ENCODE measurements at places on chromosomes 3 and 15.

GRCh38 chr3:14210290-14210688, 31.7 kb downstream of the LSM3 start:
- no peak for DNase-seq

DNA sequence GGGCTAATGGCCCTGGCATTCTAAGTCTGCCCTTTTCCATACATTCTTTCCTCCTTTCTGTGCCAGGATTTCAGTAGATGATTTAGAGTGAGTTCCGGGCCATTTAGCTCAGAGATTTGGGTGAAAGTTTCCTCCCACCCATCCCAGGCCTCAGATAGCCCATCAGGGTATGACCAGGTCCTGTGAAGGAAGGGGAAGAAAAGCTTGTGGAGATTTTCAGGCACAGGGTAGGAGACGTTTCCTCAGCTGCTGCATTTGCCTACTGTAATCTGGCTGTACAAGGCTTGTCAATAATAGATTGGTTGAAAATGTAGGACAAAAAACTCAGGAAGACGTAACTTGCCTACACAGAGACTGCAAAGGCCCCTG, 63.2 kb upstream of the BCL6 start:
- DNase-seq, result no peak

GRCh38 chr3:185308126-185308754, 54.4 kb upstream of the EHHADH start:
- no peak for DNase-seq

GRCh38 chr3:5750874-5751640, 563.5 kb downstream of the EDEM1 start:
- no peak for DNase-seq

DNA sequence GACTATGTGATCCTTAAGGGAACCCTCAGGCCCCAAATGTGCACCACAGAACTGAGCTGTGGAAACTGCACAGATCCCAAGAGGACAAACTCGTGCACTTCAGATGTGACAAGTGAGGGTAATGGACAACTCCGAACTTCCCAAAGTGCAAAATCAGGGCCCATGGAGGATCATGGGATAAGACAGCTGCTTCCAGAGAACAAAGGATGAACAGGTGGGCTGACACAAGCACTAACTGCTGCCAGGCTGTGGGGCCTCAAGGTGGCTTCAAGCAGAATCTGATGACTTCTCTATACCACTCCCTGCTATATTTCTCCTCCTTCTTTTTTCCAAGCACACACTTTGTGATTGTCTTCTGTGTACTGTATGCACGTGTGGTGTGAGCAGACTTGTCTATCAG, 5.4 kb downstream of the TARS3 start:
- no peak for DNase-seq

- no peak for DNase-seq
Measured at GRCh38 chr3:192092388-192093005, 631.5 kb downstream of the PYDC2 start.

- no peak for DNase-seq
Measured at GRCh38 chr3:23720885-23721284, 84.9 kb upstream of the UBE2E1 start.

DNA sequence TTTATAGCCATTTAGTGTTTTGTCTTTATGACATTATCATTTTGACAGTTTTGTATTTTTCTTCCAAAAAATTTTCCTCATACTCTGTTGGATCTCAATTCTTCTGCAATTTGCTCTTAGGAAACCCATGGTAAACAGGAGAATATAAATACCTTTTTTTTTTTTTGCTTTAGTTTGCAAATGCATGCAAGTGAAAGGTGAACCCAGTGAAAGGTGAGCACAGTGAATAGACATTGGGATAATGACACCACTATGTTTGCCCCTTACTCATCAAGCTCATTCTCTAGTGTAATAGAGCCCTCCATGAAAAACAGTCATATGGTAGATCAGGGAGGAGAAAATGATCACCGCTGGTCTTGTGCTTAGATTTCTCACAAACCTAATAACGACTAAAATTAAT, 59.0 kb upstream of the TRPC1 start:
- DNase-seq, result no peak

DNA sequence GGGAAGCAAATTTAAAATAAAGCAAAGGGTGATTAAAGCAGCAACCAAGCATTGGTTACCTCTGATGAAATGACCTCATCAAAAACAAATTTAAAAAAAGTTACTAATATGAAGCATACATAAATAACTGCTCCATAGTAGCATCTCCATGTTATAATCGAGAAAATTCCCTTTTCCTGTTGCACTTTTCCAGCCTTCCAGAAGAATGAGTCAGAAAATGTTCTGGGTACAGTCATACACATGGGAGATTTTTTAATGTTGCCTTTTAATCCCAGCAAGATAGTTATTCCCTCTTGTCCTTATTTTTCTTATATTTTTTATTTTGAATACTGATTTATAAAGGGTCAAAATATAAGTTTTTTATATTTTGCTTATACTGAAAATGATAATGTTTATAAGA, 2.6 kb upstream of the TMCO5A start:
- no peak for DNase-seq

DNA sequence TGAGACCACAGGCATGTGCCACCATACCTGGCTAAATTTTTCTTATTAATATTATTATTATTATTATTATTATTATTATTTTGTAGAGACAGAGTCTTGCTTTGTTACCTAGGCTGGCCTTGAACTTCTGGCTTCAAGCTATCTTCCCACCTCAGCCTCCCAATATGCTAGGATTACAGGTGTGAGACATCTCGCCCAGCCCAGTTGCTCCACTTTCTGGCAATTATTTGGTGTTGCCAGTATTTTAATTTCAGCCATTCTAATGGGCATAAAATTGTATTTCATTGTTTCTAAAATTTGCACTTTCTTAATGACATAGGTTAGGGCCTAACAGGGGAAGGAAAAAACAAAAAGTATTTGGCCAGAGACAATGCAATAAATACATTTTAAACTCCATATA, 1217.6 kb upstream of the ALCAM start:
- DNase-seq, result no peak

GRCh38 chr3:49794431-49794830, 5.2 kb downstream of the CDHR4 start:
- DNase-seq, result no peak

DNA sequence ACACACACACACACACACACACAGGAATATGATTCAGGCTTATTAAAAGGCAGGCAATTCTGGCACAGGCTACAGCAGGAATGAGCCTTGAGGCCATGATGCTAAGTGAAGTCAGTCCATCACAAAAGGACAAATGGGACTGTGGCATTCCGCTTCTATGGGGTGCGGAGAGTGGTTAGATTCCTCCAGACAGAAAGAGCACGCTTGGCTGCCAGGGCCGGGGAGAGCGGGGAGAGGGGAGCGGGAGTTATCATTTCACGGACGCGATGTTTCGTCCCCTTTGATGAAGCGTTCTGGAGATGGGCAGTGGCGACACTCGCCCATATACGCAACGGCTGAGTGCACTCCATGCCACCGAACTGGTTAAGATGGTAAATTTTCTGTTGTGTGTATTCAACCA, 58.5 kb upstream of the FAM174B start:
- DNase-seq, result peak; percentile 59

- no peak for DNase-seq
Measured at GRCh38 chr15:93570527-93570926, 481.5 kb upstream of the RGMA start.

DNA sequence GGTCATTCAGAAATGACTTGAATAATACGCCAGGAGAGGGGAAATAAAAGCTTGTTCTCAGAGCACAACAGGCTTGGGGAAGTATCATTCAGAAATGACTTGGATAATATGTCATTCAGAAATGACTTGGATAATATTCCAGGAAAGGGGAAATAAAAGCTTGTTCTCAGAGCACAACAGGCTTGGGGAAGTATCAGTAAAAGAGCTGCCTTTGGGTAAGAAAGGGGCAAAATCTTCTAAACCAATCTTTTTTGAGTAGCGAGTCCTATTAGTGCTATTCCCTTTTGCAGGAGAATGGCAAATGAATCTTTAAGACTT, 20.9 kb downstream of the GABRR3 start:
- no peak for DNase-seq

GRCh38 chr15:51668446-51668845, 12.9 kb upstream of the SCG3 start:
- DNase-seq, result no peak

- no peak for DNase-seq
Measured at GRCh38 chr3:12959410-12959809, 113.8 kb downstream of the IQSEC1 start.

- no peak for DNase-seq
Measured at GRCh38 chr15:44128443-44128842, 66.6 kb downstream of the FRMD5 start.

DNA sequence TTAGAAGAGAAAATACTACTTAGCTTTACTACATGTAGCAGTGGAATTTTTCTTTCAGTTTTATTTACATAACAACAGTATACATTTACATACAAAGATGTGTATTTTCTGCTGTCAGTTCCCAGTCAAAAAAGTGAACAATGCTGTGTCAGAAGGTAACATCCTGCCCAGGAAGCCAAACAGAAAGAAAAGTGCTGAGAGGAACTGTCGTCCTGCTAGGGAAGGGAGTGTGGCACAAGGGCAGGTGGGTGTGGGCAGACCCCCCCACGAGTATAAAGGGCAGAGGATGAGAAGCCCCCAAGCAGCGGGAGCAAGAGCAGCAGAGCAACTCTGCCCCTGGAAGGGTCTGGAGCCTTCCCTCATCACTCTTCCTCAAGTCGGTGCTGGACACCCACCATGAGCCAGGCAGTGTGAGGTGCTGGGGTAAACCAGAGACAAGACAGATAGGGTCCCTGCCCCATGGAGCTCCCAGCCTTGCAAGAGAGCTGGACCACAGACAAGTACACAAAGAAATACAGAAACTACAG, 39.7 kb downstream of the TBC1D2B start:
- no peak for DNase-seq

DNA sequence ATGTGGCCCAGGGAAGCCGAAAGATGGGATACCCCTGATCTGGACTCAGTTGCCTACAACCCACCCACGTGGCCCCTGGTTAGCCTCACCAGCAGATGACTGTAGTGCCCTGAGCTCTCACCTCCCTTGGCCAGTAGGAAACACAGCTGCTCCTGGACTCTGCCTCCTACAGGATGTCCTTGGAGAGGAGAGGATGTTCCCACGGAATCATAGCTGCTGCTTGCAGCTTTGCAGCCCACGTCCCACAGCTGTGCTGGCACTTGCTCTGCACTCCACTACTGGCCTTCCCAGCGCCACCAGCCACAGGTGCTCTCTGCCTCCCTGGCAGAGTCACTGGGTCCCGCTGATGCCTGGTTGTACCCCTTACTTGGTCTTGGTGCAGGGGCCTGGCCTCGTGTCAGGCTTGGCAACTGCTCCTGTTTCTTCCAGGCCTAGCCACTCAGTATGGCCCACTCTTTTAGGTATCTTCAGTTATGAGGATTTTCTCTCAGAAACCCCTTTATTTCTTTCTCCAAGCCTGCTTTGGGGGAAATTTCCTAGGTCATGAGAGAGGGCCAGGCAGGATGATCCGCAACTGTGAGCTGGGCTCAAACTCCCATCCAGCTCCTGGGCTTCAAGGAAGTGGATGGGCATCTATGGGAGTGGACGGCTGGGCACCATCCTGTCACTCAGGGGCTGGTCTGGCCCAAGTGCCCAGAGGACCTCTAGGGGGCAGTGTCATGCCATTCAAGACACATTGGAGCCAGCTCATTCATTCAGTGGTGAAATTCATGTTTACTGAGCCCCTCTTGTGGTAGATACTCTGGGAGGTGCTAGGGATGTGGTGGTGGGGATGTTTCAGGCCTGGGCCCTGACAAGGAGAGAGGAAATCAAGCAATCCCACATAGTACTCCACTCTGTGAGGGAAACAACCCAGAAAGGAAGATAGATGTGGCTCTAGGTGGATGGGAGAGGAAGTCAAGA, 16.2 kb upstream of the VILL start:
- peak; percentile 79 for DNase-seq

GRCh38 chr15:99435113-99435695, 130.6 kb upstream of the MEF2A start:
- DNase-seq, result peak; percentile 71

GRCh38 chr3:157134620-157135191, 25.2 kb downstream of the CCNL1 start:
- no peak for DNase-seq

Data from upper lobe of right lung (tissue), 1 donor.